Omental fat pad (tissue), 4 donors: ENCODE measurements at places on chromosomes 6 and 20.
A peak's percentile ranks its signal among the peaks of the same experiment; 100 is the strongest.

- no peak for DNase-seq
Measured at GRCh38 chr6:51299621-51300380, 481.1 kb downstream of the TFAP2B start.

DNA sequence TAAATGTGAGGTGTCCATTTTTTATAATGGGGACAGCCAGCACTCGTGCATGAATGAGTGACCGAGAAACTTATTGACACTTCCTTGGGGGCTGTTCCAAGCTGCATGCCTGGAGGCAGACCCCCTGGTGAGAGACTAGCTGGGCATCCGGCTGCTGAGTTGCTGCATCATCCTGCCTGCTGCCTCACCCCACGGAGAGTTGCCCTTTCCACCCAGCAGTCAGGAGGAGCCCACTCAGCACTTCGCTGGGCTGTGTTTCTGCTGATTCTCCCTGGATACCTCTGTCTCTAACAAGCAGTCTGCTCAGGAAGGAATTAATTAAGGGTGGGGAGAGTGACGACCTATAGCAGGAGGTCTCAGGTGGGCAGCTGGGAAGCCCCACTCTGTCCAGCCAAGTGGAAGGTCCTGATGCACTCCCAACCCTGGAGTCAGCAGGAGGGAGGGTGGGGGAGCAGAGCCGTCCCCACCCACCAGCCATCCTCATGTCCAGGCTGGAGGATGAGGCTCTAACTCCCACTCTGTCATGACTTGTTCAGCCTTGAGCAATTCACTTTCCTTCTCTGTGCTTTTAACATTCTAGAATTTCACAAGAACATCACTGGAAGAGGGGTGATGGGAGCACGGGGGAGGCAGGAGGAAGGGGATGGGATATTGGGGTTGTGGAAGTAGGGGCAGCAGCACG is 177.3 kb downstream of the LRFN2 start:
- DNase-seq, result no peak

GRCh38 chr6:56220078-56220477 is 27.3 kb downstream of the COL21A1 start:
- no peak for DNase-seq

DNA sequence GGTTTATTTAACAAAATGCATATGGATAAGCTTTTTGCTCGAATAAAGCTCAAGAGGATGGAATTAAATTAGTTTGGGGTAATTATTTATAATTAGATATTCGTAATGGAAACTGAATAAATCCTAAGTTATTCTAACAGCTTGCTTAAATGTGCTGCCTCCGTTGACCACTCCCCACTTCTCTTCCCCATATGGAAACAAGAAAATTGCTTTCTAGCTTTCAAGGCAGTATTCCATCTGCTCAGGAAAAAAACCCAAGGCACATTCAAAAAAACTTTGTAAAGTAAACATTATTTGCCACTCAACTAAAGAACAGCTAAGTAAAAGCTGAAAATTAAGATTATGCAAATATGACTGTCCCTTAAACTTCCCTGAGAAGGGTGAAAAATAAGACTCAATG is 369.2 kb downstream of the HAO1 start:
- DNase-seq, result no peak

GRCh38 chr6:137687818-137688217 is 179.2 kb upstream of the TNFAIP3 start:
- DNase-seq, result no peak

GRCh38 chr20:42502591-42502990 is 687.1 kb downstream of the PTPRT start:
- no peak for DNase-seq

DNA sequence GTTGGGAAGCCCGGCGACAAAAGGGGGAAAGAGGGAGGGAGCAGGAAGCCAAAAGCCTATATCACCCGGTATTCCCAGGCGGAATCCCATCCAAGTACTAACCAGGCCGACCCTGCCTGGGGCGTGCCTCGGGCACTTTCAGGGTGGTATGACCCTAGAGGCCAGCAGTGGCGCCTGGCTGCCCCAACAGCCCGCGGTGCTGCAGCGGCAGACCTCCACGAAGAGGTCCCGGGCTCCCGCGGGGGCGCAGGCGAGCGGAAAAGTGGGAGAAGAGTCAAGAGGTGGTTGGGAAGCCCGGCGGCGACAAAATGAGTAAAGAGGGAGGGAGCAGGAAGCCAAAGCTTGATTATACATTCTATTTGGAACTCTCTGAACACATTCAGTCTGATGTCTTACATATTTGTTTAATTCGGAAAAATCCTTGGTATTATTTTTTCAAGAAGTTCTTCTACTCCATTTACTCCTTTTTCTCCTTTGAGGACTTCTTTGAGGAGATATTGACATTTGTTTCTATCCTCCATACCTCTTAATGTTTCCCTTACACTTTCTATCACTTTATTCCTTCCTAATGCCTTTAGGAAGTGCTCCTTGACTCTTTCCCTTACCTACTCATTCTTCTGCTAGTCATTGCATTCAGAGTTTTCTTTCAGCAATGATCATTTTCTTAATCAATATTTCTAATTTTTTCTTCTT is 11.5 kb downstream of the TREML4 start:
- DNase-seq, result no peak

DNA sequence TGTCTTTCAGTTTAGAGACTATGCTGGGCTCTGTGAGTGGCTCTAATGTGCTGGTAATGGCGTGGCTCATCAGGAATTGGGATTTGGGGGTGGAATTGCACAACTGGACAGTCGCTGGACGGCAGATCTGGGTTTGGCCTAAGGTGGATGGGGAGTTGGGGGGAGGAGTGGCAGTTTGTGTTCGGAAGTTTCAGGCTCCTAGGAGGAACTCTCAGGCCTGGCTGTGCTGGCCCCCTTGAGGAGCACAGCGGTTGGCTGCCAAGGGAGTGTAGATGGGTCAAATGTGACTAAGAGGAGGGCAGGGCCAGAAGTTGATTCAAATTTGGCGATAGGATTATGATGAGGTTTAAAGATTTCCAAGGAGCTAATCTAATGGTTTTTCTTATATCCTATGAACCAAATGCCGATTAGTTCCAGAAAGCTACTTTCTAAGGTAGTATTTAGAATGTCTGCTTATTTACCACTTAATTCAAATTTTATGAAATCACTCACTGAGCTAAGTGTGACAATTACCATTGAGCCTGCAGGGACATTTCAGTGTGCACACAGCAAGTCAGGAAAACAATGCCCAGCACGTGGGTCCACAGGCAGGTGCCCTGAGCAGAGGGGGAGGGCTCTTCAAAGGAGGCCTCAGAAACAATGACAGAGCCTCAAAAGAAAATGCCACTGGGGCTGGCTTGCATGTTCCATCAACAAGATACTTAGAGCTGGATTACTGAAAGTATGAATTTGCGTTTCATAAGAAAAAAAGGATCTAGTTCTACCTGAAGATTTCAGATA is 111.0 kb downstream of the GJA10 start:
- no peak for DNase-seq

GRCh38 chr6:51349857-51350256 is 531.2 kb downstream of the TFAP2B start:
- DNase-seq, result no peak

- no peak for DNase-seq
Measured at GRCh38 chr6:13282393-13283069, 45.8 kb downstream of the TBC1D7 start.

GRCh38 chr20:64139199-64140060 is 24.8 kb upstream of the MYT1 start:
- DNase-seq, result peak; percentile 16

DNA sequence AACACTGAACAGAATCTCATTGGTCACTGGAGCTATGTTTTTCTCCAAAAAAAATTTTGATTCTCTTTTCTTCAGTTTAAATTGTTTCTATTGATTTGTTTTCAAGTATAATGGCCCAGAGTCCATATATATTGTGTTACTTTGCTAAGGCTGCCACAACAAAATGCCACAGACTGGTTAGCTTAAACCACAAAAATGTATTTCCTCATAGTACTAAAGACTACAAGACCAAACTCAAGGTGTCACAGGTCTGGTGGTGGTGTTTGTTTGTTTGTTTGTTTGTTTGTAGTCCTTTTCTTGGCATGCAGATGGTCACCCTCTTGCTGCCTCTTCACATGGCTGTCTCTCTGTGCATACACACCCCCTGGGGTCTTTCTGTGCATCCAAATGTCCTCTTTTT is 34.0 kb downstream of the BMP5 start:
- DNase-seq, result no peak
